ENCODE measurements at places on chromosomes 4 and X. TPM values are rescaled to one million over a fixed set of nuclear protein-coding genes. Genes with fewer than 3 reads are reported as not detected.

The TNMD gene
- not detected for total RNA-seq

The CFP gene
- under 0.01 TPM for total RNA-seq

The TDO2 gene
- not detected for total RNA-seq

The IL9R gene
- total RNA-seq, result not detected

The FGFBP1 gene
- not detected for total RNA-seq

The ZRSR2 gene
- total RNA-seq, result 6.1 TPM

The CAPN6 gene
- total RNA-seq, result not detected

The DNAAF6 gene
- not detected for total RNA-seq

The CTAG1B gene
- total RNA-seq, result not detected

The TRIML2 gene
- total RNA-seq, result not detected

The ODAPH gene
- total RNA-seq, result not detected

The SH3RF1 gene
- total RNA-seq, result 12.3 TPM

The NOX1 gene
- total RNA-seq, result not detected

The LRP2BP gene
- total RNA-seq, result 0.61 TPM

The F8 gene
- 0.97 TPM for total RNA-seq

The RTL9 gene
- total RNA-seq, result not detected

The UGT2B11 gene
- not detected for total RNA-seq

The PTCHD1 gene
- total RNA-seq, result not detected

The USP51 gene
- 1.7 TPM for total RNA-seq

The RHOXF1 gene
- total RNA-seq, result not detected

The TIGD4 gene
- total RNA-seq, result 0.30 TPM

The PABPC1L2A gene
- not detected for total RNA-seq

The ESX1 gene
- not detected for total RNA-seq

The ARHGAP6 gene
- total RNA-seq, result 0.30 TPM

The SGCB gene
- 26.3 TPM for total RNA-seq

The BEX1 gene
- total RNA-seq, result 0.32 TPM

The NUDT10 gene
- 1.6 TPM for total RNA-seq

The ARHGEF9 gene
- 12.0 TPM for total RNA-seq

The GLRA3 gene
- not detected for total RNA-seq

The SH3TC1 gene
- total RNA-seq, result 94.8 TPM

The PASD1 gene
- total RNA-seq, result not detected

The MAGEA6 gene
- not detected for total RNA-seq

The NR3C2 gene
- 4.1 TPM for total RNA-seq

The COL4A6 gene
- total RNA-seq, result 0.97 TPM

The RAB33B gene
- 35.0 TPM for total RNA-seq

The SSX1 gene
- total RNA-seq, result not detected
